ENCODE measurements at places on chromosomes 7 and 10.
A peak's percentile ranks its signal among the peaks of the same experiment; 100 is the strongest.

DNA sequence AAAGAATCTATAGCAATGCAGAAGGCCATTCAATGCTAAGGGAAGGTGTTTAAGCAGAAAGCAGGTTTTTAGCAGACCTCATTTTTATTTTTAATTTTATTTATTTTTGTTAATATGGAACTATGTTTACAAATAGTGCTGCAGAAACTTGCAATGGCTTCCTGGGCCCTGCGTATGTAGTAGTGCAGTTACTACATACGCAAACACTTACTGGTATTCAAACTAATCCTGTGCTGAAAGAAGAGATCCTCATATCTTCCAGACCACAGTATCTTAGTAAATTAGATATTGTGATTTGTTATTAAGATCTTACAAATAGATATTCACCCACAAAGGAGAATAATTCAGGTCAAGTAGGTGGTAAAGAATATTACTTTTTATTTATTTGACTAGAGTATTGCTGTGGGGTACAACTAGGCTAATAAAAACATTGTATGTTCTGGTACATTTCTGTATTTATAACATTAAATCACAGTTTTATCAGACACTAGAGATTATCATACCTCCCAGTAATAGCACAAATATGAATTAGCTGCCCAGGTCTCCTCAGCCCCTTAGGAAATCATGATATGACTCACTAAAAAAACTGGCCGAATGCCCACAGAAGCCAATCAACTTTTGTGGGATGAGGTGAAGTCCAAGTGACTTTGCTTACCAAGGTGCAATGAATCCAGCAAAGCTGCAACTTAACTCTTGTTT lies 57.6 kb downstream of the RNLS start:
- no peak for DNase-seq

- no peak for DNase-seq
These were observed 201.2 kb upstream of the PRKCQ start for GRCh38 chr10:6781133-6781770.

- DNase-seq: peak; percentile 9
These were observed 307.4 kb upstream of the AOAH start for GRCh38 chr7:37031571-37032257.

DNA sequence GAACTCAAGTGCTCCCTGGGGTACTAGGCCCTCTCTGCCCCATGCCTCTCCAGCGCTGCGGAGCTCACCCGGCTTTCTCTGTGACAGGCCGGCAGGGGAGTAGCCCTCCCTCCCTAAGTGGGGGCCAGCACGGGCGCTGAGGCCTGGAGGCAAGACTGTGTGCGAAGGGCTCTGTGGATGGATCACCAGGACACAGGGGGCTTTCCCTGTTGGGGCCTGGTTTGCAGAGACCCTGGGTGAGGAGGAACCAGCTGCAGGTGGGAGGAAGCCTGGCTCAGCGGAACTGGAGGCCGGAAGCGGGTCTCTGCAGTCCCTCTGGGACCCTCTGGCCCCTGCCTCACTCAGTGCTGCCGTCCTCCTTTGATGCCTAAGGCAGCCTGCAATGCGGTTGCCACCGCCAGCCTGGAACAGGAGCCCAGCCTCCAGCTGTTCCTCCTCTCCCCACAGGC lies 106.0 kb downstream of the CYTH3 start:
- DNase-seq: no peak

DNA sequence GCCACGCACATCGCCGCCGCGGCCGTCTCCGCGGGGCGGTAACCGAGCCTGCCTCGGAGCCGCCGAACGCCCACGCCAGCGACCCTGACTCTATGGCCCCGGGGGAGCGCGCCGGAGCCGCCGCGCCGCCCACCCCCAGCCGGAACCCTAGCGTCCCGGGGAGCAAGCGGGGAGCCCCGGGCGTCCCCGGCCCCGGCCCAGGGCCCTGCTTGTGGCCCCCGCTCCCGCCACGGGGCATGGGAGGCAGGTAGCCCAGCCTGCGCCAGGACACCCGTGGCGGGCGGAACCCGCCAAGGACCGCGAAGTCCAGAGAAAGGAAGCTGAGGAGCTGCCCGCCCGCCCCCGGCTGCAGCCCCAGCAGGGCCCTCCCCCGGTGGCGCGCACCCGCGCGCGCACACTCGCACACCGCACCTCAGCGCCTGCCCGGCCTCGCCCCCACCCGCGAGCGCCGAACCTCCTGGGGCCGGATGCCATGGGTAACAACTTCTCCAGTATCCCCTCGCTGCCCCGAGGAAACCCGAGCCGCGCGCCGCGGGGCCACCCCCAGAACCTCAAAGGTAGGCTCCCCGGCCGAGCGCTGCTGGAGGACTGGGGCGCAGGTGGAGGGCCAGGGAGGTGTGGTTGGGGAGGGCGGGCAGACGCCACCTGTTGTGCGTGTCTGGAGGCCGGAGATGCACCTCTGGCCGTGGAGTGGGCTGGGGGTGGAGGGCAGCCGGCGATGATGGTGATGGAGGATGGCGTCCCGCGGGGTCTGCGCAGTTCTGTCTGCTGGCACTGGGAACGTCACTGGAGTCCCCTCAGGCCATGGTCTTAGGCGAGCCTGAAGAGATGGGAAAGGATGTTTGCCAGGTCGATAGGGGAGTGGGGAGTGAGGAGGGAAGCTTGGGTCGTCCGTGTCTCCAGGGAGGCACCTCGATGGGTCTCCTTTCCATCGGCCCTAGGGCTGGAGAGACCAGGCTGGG lies 692 bp downstream of the NEURL1 start:
- no peak for DNase-seq

- DNase-seq: no peak
These were observed 287.4 kb downstream of the CELF2 start for GRCh38 chr10:11304906-11305585.

DNA sequence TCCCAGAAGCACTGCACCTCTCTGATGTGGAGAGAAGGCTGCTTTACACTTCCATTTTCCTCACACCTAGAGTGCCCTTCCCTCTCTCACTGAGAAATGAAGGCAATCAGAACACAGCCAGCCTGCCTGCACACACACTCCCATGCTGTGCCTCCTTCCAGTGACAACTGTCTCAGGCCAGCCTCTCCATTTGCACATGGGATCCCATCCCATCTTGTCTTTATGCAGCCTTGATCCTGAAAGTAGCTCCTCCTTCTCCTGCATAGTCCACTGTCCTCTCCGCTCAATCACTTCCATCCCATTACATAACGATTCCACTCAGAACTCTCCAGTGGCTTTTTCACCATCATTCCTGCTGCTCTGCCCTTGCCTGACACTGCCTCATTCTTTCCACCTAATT lies 203.7 kb upstream of the STK17A start:
- no peak for DNase-seq

GRCh38 chr7:123472750-123473445 lies 61.5 kb downstream of the IQUB start:
- no peak for DNase-seq

DNA sequence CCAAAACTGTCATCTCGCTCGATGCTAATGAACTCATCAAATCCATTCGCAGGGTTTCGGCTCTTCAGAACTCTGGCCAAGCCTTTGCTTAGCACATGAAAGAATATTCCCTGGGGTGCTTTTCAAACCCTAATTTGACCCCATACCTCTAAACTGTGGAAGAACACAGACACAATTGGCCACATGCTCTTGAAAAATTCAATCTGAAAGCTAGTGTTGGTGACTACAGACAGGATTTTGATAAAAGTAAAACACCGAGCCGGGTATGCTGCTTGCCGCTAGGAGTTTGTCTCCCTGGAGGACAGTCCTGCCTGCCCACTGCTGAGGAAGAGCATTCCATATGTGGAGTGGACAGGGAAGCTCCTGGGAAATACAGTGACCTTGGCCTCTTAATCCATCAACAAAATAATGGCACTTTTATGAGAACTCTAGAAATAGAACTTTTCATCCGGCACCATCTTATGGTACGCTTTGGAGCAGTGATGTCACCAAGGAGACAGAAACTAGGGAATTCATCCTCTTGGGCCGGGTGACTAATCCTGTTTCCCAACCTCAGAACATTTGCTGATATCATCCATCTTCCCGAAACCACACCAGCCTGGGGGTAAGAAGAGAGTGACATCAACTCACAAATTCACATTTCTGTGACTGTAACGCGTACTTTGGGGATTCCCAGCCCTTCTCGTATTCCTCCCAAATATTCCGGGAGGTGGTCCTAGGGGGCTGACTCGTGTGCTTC lies 34.2 kb downstream of the MTURN start:
- no peak for DNase-seq

DNA sequence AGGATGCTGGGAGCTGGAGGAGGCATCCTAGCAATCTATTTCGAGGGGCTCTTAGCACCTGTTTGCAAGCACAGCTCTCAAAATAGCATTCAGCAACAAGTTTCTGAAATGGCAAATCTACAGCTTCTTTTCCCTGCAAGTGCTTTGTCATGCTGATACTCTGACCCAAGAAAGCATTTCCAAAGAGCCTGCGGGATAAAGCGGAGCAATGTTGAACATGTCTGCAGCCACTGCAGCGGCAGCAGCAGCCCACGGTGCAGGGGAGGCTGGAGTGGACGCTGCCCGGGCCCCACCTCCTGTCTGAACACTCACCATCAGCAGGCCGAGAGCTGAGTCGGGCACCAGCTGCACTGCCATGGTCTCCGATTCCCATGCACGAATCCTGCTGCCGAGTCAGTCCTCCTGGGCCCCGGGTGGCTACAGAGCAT lies 964 bp downstream of the FRMD4A start:
- DNase-seq: no peak

GRCh38 chr10:5499493-5500140 lies at the start of gene CALML5:
Gene CALML5, minus strand, starts transcription at chr10:5499570. Its CDS starts 132 bp downstream, at chr10:5499438.
- DNase-seq: no peak

DNA sequence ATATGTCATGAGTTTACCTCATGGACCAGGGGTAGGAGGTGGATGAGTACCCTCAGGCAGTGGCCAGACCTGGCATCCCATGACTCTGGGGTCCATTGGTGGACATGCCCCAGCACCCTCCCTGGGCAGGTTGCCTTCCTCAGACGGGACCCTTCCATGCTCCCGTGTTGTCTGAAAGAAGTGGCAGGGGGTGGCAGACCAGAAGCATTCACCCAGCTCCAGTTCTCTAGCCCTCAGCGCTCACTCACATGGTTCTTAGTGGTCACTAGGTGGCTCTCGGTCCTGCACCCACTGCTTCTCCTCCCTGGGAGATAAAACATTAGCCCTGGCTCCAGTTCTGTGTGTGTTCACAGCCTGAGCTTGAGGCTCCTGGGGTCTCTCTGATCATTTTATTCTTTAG lies 6.0 kb downstream of the RBP3 start:
- no peak for DNase-seq

GRCh38 chr7:155962191-155962967 lies 150.1 kb upstream of the SHH start:
- no peak for DNase-seq

- no peak for DNase-seq
These were observed 17.3 kb upstream of the C10orf95 start for GRCh38 chr10:102468683-102469082.

DNA sequence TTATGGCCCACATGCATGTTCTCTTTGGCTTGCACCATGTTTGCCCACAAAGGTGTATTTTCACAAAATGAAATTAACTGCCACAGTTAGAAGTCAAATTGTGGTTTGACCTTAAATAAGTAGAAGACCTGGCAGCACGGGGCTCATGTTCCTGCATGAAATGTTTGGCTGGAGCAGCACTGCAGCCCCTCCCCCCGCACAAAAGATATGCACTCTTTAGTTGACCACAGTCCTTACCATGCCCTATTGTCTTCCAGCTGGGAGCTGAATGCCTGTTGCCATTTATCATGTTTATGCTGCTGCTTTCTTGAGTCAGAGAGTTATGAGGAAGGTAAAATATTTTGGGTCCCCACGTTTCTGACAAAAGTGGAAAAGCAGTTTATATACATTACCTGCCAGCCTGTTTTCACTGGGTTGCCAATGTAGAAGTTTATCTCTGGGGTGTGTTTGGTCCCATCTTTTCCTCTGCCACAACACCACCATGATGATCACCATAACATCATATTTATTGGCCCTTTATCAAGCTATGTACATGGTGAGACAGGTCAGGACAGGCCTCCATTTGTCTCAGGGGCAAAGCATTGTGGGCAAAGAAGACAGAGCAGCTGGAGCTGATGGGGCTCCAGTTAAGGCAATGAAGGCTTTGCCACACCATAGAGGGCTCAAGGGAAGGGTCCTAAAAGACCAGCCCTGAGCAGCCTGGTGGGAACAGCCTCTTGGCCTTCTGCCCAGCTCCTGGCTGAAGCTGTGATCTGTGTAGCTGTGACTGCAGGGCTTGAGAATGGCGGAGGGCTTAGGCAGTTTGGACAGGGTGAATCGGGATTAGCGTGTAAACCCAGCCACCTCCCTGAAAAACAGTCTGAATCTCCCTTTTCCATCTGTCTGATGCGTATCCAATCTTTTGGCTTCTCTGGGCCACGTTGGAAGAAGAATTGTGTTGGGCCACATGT lies 5.4 kb downstream of the PRF1 start:
- no peak for DNase-seq

- peak; percentile 45 for DNase-seq
These were observed at the start of gene FAM241B for GRCh38 chr10:69629897-69630650. Gene FAM241B, plus strand, starts transcription at chr10:69630247. Its CDS starts 1,497 bp downstream, at chr10:69631744.

DNA sequence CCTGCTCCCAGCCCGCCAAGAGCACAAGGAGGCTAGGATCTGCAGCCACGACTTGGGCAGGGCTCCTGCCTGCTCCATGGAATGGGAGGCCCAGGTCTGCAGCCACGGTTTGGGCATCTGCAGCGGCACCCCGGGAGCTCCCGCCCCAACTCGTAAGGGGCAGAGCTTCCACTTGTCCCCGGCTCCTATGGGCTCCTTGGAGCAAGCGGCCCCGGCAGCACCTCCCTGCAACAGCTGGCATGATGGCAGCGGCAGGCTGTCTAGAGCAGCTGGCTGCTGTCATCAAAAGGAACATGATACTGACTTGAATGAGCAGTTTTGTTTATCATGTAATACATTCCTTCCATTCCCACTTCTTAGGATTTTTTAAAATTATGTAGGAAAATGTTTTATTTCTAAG lies 684.0 kb upstream of the FOXK1 start:
- no peak for DNase-seq

GRCh38 chr7:47095946-47096345 lies 486.0 kb downstream of the TNS3 start:
- no peak for DNase-seq

- DNase-seq: no peak
These were observed 12.0 kb upstream of the EBLN1 start for GRCh38 chr10:22229802-22230157.

DNA sequence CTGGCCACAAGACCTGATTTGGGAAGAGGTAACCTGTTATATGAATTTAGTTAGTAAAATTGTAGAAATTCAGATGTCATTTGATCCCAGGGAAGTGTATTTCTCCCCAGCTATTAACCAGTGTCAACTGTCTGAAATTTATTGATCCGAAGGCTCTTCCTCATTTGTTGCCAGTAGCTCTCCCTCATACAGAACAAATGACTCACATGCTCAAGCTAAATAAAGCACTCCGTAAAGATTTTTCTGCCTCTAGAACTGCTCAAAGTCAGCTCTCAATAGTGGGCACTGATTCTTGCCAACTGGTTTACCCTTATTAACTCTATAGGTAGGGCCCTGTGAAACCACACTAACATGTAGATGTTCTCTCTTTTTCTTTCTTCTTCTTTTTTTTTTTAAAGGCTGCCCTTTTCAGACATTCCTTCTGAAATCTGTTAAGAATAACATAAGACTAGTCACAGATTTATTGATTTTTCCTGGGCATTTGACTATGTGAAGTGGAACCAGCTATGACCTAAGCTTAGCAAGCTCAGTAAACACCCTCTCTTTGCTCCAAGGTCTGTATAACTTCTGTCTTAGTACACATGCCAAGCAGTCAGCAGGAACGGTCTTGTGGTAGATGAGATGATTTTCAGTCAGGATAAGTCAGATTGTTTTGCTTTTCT lies 21.8 kb downstream of the RPA3 start:
- no peak for DNase-seq
